ENCODE measurements at places on chromosomes 1 and 21.

- no peak for DNase-seq
Measured at GRCh38 chr21:34333121-34333739, 30.6 kb upstream of the KCNE2 start.

DNA sequence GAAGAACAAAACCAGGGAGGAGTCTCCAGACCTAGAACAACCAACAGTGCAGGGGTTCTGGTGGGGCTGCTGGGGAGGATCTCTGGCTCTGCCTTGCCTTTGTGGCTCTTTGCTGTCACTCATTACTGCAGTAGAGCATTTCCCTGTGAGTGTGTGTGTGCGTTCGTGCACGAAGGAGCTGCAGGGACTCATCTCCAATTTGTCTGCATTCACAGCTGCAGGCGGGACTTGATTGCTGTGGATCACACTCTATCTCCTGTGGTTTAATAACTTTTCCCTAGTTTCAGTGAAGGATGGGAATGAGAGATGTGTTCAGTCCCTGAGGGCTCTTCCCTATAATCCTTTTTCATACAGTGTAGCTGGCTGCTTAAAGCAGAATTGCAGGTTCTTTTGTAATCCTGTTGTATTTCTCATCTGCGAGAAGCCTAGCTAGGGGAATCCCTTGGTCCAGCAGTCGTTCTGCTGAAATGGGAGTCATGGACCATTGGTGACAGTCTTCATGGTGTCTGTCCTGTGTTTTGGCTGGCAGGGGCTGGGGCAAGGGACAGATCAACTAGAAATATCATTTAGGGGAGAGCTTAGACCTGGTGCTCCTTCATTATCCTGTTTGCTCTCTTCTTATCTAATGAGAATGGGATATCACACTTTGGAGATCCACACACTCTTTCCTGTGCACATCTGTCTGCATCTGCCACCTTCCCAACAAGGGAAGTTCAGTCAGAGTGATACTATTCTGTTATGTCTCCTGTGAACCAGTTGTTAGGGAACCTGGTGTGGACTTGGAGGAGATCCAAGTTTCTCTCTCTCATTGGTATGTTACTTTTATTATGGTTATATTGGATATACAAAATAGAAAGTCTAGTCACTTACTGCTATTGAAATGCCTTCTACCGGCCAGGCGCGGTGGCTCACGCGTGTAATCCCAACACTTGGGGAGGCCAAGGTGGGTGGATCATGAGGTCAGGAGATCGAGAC, 3.0 kb downstream of the PCP4L1 start:
- no peak for DNase-seq

DNA sequence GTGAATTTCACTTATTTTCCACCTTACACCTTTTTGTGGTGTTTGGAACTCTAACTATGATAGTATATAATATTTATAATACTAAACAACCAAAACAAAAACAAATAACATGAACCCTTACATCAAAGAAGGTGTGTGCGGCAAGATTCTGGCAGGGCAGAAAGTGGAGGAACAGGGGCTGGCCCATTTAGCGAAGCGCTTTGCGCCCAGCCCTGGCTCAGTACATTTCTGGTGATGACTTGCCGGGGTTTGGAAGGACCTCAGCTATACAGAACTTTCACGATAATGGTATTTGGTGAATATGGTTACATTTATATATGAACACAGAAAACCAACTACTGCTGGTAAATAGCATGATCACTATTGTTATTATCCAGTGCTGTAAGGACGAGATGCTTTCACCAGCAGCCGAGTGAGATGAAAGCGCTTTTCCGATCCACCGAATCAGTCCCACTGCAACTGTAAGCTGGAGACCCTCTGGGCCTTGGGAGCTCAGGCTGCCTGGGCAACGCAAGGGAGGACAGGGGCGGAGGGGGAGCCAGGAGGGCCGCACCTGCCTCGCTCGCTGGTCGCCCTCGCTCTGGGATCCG, 63.9 kb downstream of the CD247 start:
- DNase-seq, result no peak

DNA sequence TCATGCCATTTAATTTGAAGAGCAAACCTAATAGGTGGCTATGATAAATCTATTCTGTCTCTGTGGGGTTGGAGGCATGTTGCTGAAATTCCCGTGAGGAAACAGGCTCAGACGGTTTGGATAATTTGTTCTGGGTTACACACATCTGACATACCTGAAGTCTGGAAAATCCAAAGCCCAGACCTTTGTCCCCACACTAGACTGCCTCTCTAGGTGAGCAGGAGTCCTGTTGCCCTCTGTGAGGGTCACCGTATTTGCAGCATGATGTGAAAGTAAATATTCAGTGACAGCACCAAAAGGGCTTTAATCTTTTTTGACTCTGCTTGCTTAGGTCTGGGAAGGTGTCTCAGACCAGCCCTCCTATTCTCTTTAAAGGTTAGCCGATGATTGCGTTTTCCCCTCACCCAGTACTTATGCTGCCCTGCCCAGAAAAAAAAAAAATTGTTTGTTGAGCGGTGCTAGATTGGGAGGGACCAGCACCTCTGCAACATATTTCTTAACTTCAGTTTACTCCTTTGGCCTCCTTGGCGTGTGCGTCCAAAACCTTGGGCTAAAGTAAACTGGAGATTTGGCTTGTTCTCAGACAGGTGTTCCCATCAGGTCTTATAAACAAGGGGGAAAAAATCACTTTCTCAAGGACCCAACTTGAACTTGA, 67.0 kb downstream of the CACHD1 start:
- DNase-seq, result no peak

GRCh38 chr1:75808921-75809320, 12.2 kb downstream of the MSH4 start:
- no peak for DNase-seq

DNA sequence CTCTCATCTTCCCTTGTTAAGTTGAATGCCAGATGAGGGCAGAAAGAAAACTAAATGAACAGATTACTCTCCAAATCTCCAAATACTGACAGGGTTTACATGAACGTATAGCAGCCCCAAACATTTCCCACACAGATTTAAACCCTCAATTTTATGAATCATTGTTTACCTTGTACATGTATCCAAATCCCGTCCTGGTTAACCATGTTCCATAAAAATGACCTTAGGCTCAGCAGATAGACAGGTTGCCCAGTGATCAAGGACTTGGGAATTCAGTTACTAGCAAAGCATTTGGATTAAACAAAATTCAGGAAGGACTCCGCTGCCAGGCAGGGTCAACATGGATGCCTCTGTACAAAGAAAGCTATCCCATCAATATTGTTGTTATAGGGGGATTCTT, 213.5 kb downstream of the GPATCH2 start:
- no peak for DNase-seq

GRCh38 chr1:167573035-167573434, 19.5 kb upstream of the CREG1 start:
- no peak for DNase-seq

DNA sequence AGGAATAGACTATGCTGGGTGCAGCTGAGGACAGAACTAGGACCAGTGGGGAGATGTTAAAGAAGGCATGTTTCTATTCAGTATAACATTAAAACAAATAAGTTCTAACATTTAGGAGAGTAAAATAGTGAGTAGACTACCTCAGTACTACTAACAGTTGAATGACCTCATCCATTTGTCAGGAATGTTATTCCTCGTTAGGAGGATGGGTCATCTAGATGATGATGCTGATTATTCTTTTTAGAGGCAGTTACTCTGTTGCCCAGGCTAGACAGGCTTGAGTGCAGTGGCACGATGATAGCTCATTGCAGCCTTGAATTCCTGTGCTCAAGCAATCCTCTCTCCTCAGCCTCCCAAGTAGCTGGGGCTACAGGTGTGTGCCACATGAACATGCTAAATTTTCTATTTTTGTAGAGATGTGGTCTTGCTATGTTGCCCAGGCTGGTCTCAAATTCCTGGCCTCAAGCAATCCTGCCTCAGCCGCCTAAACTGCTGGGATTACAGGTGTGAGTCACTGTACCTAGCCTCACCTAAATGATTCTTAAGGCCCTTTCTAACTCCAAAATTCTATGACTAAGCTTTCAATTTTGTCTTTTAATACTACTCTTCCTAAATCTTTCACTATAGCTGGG, 9.3 kb downstream of the EEIG2 start:
- no peak for DNase-seq

GRCh38 chr1:184929711-184930202, 44.6 kb downstream of the NIBAN1 start:
- no peak for DNase-seq

DNA sequence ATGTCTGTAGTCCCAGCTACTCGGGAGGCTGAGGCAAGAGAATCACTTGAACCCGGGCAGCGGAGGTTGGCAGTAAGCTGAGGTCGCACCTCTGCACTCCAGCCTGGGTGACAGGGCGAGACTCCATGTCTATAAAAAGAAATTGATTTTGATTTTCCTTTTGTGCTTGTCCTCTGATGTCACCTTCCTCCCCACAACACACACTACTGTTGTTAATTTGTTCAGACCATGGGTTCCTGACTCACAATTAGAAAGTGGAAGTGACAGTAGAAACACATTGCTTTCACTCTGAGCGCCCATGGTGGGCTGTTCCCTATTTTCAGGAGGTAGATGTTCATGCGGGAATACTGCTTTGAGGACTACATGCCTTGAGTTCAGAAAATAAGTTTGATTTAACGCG, 165.5 kb upstream of the KCNJ6 start:
- DNase-seq, result no peak

DNA sequence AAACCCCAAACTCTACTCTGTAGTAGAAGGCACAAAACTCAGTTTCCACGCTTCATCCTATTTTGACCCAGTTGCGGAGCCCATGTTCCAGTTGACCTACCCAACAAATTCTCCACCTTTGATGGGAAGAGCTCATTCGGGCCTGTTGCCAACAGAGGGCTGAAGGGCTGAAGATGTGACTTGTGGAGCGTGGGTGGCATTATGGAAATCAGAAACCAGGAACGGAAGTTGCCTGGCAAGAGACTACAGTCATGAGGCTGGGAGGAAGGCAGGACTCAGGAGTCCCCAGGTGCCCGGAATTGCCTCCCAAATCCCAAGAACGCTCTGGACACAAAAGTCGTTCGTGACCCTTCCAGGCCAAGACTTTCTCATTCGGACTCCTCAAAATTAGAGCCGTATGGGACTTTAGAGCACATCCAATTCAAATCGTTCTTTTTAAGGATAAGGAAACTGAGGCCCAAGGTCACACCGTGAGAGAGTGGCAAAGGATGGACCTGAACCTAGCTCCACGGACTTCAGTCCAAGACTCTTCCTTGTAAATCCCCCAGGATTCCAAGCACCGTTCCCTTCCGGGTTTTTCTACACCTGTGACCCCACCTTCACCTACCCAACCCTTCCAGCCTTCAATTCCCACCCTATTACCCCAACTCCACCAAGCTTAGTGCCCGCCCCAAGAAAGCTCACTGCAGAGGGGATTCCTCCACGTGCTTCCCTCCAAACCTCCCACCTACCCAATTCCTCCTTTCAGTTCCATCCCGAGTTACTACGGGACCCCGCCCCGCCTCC, 739 bp downstream of the SMG5 start:
- no peak for DNase-seq

DNA sequence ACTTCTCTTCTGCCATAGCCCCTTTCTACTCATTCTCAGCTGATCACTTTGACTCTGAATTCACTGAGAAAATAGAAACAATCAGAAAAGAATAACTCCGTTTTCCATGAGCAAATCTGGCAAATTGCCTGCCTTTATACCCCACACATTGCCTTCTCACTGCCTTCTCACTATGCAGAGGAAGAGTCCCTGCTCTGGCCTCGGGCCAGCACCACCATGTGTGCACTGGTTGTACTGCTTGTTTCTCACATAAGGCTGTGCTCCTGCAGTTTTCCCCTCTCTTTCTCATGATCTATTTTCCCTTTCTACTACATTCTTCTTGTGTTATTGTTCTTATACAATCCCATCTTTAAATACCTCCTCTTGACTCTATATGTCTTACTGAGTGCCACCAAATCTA, 2.3 kb upstream of the HMGCS2 start:
- no peak for DNase-seq

Data from CD4-positive, alpha-beta T cell treated with Interleukin-4 for 1 hour (primary cell).